ENCODE measurements at places on chromosomes 4 and X.

GRCh38 chrX:47360423-47361179 lies 9.8 kb upstream of the ZNF157 start:
- no peak for DNase-seq

DNA sequence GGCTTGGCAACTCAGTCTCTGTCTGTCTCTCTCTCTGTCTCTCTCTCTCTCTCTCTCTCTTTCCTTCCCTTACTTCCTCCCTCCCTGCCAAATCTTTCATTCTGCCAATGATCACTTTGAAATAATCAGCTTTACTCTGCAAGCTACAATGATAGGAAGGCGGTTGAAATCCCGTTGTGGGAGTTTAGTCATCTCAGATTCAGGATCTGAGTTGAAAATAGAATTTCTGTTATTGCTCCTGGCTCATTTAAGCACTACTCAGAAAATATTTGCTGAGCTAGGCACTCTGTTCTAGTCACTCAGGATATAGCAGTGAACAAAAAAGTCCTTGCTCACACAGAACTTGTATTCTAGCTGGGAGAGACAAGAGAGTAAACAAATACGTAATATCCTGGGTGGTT lies 56.3 kb upstream of the DCTD start:
- no peak for DNase-seq

GRCh38 chrX:143788265-143788664 lies 67.7 kb upstream of the SPANXN2 start:
- no peak for DNase-seq

GRCh38 chr4:2301225-2301642 lies 39.3 kb upstream of the MXD4 start:
- DNase-seq, result no peak

DNA sequence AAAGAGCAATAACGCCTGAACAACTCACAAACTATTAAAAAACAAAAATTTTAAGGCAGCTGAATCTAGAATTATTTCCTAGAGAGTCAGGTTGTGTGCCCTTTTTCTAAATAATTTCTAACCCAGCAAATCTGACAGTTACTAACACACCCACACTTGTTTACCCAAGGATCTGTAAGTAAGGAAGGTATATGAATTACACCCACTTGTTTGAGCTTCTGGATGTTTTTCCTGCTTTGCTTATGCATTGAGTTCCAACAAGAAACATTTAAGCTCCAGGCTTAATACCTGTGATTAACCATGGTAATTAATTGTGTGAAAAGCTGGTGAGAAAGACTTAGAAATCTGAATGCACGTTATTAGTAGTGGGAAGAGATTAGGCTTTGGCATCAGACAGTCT lies 1.5 kb downstream of the NIPAL1 start:
- no peak for DNase-seq
